MM.1S (cell line): ENCODE measurements at places on chromosomes 2 and 18.

- no peak for DNase-seq
Observed at GRCh38 chr2:120224256-120224655, 1.1 kb upstream of the TMEM185B start.

DNA sequence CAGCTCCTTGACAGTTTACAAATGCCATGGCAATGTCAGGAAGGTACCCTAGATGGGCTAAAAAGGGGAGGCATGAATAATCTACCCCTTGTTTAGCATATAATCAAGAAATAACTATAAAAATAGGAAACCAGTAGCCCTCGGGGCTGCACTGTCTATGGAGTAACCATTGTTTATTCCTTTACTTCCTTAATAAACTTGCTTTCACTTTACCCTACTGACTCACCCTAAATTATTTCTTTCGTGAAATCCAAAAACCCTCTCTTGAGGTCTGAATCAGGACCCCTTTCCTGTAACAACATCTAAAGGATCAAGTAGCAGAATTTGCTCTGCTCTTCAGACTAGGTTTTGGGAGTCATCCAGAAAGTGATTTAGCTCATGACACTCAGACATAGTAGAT, 43.7 kb downstream of the CD8B2 start:
- no peak for DNase-seq

DNA sequence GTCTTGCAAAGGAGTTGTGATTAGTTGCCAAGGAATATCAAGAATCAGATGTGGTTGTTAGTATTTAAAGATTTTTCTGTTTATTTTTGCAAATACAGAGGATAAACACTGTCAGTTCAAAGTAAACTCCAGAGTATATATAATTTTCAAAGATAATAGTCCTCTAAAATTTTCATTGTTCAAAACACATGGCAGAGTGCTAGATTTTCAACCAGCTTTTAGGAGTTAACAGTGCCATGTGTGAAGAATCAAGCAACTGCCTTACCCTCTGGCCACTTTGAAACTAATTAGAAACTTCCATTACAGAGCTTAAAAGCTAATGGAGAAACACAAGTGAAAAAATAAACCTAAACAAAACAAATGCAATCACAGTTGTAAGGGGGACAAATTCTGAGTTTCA, 1605.6 kb upstream of the ZEB2 start:
- DNase-seq, result no peak

DNA sequence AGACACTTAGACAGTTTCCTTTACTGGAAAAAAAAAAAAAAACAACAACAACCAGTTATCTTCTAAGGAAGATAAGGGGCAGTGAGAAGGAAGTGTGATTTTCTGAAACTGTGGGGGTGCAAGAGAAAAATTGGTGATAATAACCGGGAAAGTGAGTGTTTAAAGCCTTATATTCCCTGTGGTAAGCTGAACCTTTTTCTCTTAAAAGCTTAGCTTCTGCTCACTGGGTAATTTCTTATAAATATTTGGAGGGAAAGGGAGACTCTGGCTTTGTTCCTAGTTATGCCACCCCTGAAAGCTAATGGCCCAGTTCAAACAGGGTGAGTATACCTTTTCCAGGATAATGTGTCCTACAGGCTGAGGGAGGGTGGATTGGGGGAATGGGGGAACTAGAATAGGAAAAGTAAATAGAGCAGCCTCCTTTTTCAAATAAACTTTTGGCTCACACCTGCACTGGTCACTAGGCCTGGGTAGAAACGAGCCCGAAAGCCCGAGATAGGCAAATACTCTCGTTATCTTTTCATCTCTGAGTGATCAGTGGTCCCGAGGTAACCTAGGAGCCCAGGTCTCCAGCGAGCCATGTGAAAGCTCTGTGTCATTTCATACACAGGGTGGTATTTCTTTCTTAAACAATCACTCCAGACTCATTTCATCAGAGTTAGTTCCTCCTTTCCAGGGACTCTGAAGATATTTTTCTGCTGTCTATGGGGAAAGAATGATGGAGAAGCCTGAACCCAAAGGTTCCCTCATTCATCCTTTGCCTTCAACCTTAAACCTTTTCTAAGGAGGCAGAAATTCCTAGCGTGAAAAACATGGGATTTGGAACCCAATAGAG, 15.5 kb upstream of the SRBD1 start:
- no peak for DNase-seq

DNA sequence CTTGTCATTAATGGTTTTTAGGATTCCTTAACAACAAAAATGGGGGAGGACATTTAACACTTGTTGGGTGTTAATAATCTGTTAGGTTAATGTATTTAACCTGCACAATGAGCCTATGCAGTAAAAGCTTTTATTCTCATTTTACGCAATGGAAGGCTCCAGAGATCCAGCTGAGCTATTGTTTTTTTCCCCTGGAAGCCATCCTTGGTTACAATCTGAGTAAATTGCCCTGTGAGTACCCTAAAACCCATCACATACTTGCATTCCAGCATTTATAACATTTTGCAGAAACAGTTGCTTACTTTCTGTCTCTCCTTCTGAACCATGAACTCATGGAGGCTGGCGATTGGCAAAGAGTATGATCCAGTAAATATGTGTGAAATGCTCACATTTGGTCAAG, 30.2 kb upstream of the DOCK10 start:
- DNase-seq, result no peak

GRCh38 chr18:52970686-52971085, 630.7 kb downstream of the DCC start:
- DNase-seq, result no peak

GRCh38 chr18:12838178-12838634, 45.8 kb downstream of the PTPN2 start:
- peak; percentile 28 for DNase-seq

- DNase-seq, result no peak
Observed at GRCh38 chr2:4964579-4964978, 727.6 kb upstream of the SOX11 start.

GRCh38 chr18:73656691-73657090, 490.9 kb downstream of the FBXO15 start:
- DNase-seq, result no peak

- no peak for DNase-seq
Observed at GRCh38 chr2:218129458-218130135, 3.8 kb downstream of the CXCR2 start.

DNA sequence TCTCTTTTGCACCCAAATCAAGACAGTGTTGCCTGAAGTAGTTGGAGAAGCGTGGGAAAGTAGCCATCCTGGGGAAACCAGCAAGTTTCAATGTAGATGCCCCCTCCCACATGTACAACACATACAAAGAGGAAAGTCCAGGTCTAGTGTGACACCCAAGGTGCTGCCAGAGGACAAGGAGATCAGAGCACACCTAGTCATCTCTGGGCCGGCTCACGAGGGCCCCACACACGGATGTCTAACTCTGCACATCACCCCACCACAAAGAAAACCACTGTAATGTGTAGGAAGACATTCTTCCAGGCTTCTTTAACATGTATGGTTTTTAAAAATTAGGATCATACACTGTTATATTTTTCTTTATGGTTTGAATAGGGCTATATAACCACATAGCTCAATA, 21.6 kb downstream of the PARD6G start:
- DNase-seq, result no peak

GRCh38 chr2:2107141-2107540, 223.9 kb downstream of the MYT1L start:
- DNase-seq, result no peak

GRCh38 chr18:29003194-29003593, 826.3 kb upstream of the CDH2 start:
- no peak for DNase-seq

DNA sequence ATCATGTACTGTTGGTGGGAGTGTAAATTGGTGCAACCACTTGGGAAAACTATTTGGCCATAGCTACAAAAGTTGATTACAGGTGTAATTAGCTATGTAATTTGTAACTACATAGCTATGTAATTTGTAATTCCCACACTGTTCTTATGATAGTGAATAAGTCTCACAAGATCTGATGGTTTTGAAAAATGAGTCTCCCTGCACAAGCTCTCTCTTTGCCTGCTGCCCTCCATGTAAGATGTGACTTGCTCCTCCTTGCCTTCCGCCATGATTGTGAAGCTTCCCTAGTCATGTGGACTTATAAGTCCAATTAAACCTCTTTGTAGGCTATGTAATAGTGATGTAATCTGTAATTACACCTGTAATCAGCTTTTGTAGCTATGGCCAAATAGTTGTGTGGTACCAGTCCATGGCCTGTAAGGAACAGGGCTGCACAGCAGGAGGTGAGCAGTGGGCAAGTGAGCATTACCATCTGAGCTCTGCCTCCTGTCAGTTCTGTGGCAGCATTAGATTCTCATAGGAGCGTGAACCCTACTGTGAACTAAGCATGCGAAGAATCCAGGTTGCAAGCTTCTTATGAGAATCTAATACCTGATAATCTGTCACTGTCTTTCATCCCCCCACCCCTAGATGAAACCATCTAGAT, 133.7 kb upstream of the COPS8 start:
- no peak for DNase-seq

DNA sequence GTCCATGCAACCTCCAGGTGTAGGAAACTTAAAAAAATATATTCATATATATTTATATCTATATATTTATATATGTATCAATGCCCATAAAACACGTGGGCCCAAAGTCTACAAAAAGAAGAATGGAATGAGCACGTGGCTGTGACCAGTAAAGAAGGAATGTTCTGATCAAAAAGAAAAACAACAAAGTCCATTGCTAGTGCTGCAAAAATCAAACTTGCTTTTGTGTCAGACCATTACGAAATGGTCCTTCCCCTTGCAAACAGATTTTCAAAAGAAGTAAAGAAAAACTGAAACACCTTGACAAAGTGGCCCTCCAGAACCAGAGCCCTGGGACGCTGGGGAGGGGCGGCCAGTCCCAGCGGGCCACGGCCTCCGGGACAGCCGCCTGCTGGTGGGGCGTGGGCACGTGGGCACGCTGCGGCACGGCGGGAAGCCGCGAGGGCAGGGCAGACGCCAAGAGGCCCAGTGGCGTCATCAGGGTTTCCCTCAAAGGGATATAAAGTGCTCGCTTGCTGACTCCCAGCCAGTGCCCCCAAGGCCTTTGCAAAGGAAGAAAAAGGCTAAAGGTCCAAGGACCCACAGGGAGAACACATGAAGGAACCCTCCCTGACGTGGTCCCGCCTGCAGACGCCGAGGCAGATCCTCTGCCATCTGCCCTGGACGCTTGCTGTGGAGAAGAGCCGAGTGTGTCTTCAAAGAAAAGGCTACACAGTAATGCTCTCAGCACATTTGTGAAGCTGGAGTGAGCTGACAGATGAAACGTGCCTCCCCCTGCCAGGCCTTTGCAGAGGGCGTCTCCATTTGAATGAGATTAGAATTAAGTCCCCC, 201.8 kb downstream of the TWIST2 start:
- DNase-seq, result no peak

DNA sequence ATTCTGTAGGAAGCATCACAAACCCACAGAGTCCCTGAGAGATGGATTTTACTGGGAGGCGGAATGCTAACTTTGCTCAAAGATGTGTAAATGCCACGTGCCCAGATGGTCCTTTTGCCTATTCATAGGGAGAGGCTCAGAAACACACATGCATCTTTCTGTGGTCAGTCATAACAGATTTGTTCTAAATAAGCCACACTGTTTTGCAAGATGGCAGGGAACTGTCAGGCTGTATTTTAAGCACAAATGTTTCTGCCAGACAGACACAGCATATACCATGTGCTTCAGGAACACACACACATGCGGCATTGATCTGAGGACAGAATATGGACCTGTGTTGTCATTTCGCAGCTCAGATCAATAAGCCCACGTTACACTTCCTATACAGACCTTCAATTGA, 312.0 kb downstream of the GPD2 start:
- no peak for DNase-seq

GRCh38 chr2:53998834-53999233, 28.0 kb upstream of the PSME4 start:
- DNase-seq, result peak; percentile 18

GRCh38 chr2:188292348-188293239, 920 bp downstream of the GULP1 start:
- DNase-seq, result no peak

GRCh38 chr18:231563-231962, 36.3 kb downstream of the THOC1 start:
- DNase-seq, result no peak

- DNase-seq, result no peak
Observed at GRCh38 chr2:66536997-66537396, 102.1 kb downstream of the MEIS1 start.

- DNase-seq, result no peak
Observed at GRCh38 chr18:31946305-31947046, 3.5 kb upstream of the TRAPPC8 start.

DNA sequence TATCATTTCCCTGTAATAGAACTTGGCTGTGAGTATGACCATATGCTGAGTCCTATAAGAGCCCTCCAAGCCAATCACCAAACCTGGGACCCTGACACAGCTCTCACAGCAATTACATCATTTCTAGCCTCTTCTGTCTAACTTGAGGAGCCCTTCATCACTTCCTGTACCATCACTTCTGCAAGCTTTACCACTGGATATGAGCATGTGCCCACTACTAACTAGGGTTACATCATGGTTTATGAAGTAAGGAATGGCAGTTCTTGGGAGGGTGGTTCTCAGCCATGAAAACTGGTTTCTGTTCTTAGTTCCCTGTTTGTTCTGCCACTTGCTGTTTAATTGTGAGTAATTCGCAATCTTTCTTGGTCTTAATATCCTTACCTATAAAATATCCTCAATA, 31.0 kb upstream of the EPB41L3 start:
- DNase-seq, result no peak

DNA sequence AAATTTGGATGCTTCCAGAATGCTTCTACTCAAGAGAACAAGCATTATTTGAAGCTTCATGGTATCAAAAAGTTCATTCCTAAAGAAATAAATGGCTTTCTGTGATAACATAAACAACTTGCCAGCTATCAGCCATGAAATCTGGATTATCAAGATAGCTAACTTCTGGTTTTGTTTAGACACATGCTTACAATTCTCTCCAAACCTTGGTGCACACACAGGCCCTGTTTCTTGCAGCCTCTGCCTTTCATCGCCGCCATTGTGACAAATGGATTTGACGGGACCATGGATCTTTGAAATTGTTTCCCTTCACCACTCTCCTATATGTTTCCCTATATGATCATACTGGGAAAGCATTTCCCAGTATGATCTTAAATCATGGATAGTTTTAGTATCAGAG, 47.9 kb upstream of the CABLES1 start:
- no peak for DNase-seq

GRCh38 chr2:207847807-207848544, 78.3 kb upstream of the FZD5 start:
- no peak for DNase-seq

- no peak for DNase-seq
Observed at GRCh38 chr2:109032229-109032820, 43.3 kb upstream of the EDAR start.

DNA sequence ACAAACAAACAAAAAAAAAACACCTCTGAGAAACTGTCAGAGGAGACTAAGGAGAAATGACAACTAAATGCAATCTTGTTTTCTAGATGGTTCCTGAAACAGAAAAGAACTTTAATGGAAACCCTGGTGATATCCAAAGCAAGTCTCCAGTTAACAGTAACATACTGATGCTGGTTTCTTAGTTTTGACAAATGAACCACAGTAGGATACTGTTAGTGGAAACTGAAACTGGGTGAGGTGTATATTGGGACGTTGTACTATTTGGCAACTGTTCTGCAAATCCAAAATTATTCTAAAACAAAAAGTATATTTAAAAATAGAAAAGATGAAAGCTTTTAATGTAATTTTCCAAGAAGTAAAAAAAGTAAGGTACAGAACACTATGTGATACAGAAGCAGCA, 11.4 kb downstream of the SESTD1 start:
- peak; percentile 68 for DNase-seq

- DNase-seq, result no peak
Observed at GRCh38 chr2:237091779-237092436, 6.2 kb downstream of the COPS8 start.

GRCh38 chr2:46290078-46290477, 7.1 kb upstream of the EPAS1 start:
- no peak for DNase-seq
